Temporal lobe (tissue), 4 donors: ENCODE measurements at places on chromosomes 16 and 17. TPM values are rescaled to one million over a fixed set of nuclear protein-coding genes. Genes with fewer than 3 reads are reported as not detected.

FBF1 gene
- total RNA-seq = 9.3 TPM

IKZF3 gene
- under 0.01 TPM for total RNA-seq

TMEM231 gene
- 13.0 TPM for total RNA-seq

ACSM2A gene
- total RNA-seq = not detected

SLC9A5 gene
- total RNA-seq = 1.2 TPM

CCL16 gene
- not detected for total RNA-seq

NPIPA5 gene
- 0.25 TPM for total RNA-seq

CLCN7 gene
- 43.0 TPM for total RNA-seq
